ENCODE measurements at places on chromosomes 12 and 14.

GRCh38 chr12:92185052-92185451, 39.4 kb upstream of the BTG1 start:
- DNase-seq: no peak

DNA sequence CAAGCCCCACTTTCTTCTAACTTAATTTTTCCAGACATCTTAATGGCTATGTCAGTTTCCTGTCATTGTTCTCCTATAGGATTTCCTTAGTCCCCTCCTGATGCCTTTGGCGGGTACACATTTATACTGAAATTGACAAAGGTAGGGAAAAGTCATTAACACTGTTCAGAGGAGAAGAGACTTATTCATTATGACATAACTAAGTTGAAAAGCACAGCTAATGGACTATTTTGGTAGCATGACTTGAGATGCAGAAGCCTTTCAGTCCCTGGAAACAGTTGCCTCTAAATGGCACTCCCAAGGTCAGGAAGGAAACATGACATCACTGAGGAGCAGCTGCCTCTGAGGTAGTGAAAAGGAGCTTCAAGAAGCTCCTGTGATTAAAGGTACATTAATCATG, 317.5 kb upstream of the KITLG start:
- DNase-seq: peak; percentile 89

GRCh38 chr14:27305441-27305945, 707.7 kb upstream of the NOVA1 start:
- DNase-seq: no peak

GRCh38 chr12:86226481-86226880, 29.7 kb downstream of the MGAT4C start:
- no peak for DNase-seq

GRCh38 chr14:82009076-82009475, 475.4 kb upstream of the SEL1L start:
- no peak for DNase-seq

DNA sequence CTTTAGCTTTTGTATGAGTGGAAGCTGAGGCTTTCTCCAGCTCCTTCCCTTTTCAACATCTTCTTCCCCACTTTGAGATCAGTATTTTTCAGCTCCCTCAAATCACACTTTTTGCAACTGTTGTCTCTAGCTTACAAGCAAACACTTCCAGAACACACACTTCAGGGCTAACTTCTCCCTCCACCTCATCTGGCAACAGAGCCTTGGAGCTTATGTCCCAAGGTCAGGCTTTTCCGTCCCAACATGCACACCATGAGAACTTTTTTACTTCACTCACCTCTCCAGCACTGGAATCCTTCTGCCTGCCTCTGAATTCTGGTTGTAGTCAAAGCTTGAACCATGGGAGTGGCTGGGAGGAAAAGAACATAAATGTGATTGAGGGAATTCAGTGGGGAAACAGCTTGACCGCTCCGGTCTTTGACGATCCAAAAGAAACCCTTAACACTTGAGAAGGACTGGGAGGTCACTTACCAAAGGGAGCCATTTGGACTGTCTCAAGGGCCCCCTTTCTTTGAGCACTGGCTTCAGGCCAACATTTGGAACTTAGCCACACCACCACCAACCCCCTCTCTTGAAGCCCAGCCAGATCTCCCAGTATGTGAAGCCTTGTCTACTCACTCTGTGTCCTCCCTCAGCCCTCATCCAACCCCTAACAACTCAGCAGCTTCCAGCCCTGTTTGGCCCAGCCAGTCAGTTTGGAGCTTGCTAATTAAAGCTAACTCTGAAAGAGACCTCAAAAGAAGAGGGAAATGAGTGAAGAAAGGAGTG, 3.9 kb upstream of the BLOC1S1 start:
- no peak for DNase-seq

DNA sequence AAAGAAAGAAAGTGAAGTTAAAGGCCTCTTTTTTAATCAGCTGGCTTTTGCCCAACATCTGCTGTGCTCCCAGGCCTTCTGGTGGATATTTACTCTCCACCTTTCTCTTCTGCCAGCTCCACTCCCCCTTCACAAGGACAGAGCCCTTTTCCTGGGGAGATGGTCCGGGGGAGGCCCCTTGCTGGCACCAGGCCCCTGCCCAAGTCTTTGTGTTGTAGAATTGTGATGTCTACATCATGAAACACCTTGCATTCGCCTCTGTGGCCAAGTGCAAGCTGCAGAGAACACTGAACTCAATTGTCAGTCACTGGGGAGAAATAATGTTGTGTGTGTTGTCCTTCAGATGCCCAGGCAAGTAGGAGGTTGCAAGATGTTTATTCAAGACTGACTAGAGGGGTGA, 150.3 kb downstream of the DPF3 start:
- DNase-seq: no peak

- DNase-seq: no peak
Measured at GRCh38 chr12:11556682-11557081, 92.8 kb upstream of the ETV6 start.

DNA sequence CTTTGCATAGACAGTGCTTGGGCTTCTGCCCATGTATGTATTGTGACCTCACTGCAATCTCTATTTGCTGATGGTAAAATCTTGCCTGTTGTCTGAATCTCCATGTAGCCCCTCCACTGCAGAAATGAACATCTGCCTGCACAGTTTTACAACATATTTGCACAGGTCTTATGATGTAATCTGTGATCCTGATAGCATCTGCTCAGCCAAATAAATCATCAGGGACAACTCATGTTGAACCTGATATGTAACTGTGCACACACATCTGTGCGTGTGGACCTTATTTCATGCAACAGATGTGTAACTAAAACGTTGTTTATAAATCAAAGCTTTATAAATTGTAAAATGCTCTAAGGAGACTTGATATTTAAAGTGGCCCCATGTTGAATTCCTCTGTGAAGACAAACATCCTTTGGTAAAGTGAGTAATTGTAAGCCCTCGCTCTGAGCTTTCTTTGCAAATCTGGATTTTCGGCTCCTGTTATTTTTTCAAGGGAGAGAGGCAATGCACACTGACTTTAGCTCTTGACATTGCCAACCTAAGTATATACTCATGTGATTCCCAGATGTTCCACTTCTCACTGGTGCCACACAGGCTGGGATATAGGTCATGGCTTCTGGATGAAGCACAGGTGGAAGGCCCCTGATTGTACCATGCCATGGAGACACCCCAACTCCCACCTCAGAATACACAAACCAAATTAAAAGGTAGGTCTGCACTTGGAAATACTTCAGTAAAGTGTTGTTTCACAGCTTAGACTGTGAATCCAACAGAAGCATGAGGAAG, 371.3 kb downstream of the GRIN2B start:
- DNase-seq: no peak

- DNase-seq: no peak
Measured at GRCh38 chr12:10551375-10551774, 45.7 kb downstream of the EIF2S3B start.

GRCh38 chr12:100591979-100592378, 18.5 kb downstream of the GAS2L3 start:
- DNase-seq: no peak

- no peak for DNase-seq
Measured at GRCh38 chr12:115384391-115384790, 700.4 kb upstream of the TBX3 start.

DNA sequence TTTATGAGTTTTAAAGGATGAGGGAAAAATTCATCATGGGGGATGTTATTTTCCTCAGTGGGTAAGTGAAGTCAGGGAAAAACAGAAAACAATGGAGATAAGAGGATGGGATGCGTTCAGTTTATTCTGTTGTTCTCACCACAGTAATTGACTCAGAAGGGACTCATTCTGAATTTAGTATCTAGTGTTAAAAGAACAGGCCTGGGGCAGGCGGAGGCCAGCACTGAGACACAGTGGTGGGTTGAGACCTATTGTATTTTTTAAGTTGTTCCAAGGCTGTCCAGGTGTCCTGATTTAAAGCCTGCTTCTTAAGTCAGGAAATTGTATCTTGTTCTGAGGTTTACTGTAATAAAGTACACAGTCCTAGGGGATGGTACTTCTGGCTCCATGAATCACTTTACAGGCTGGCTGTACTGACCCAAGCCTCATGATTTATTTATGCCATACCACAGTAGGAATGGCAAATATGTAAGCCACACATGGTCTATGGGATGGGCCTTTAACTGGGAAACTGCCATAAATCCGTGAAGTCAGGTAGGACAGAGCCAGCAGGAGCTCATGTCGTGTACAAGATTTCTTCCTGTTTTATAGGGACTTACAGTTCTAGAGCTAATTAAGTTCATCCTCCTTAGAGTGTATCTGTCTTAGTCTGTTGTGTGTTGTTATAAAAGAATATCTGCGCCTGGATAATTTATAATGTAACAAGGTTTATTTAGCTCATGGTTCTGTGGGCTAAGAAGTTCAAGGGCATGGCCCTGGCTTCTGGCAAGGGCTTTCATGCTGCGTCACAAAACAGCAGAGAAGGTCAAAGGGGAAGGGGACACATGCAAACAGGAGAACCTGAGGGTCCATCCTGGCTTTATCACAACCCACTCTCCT, 244.1 kb downstream of the FBXL14 start:
- DNase-seq: no peak

DNA sequence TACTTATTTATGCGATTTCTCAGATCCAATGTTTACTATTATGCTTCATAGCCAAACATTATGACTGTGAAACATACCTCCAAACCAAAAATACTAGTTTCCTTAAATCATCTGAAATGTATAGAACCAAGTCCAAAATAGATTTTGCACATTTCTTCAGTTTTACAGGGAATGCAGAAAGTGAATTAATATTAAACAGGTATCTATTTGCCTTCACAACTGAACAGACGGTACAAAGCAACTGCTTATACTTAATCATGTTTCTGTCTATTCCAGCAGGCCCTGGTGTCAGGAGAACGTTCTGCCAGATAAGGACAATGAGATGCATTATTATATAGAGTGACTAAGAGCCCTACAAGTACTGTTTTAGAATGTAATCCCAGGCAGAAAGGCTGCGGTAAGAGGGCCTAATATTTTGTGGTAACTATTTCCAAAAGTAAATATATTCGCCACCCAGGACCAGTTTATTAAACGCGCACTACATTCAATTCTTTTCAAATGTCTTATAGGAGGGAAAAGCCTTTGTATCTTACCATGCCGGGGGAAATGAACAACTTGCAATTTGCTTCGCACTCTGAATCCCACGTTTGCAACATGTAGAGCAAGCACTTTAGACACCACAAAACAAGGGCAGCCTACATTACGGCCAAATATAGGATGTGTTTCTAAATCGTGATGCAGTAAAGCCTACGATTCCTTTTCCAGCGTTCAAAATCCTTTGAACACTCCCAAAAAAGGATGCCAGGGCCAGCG, 1.5 kb downstream of the CORO1C start:
- DNase-seq: no peak

DNA sequence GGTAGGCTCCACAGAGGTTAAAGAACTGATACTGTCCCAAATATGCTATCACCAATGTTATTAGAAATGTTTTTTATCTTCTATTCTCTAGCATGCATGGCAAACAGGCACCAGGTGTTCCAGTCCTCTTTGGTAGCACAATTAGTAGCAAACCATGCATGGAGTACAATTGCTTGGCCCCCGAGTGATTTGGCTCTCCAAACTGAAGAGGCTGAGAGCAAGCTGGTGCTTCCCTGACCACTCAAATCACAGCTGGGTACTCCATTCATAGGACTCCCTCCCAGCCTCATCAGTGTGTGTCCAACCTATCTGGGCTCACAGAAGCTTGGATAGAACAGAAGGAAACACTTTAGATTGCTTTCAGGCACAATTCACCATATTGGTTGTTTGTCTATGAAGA, 93.4 kb downstream of the DIO2 start:
- no peak for DNase-seq

GRCh38 chr14:71539650-71540285, 392.5 kb upstream of the RGS6 start:
- no peak for DNase-seq

DNA sequence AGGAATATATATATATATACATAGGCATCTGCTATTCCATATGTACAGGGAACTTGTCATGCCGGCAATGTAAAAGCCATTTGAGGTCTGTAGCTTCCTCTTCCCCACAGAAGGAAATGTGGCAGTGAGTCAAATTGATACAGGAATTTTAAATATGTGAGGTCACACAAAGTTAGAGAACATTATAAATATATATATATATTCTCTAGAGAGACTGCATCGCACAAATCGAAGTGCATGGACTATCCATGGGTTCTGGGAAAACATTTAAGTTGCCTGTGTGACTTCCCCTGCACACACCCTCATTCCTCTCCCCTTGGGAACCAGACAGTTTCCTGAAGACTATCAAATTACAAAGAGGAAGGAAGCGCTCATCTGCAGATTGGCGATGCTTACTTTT, 100.9 kb upstream of the CCDC91 start:
- no peak for DNase-seq

- no peak for DNase-seq
Measured at GRCh38 chr12:115355301-115355700, 671.3 kb upstream of the TBX3 start.

- no peak for DNase-seq
Measured at GRCh38 chr12:69342421-69342820, 5.8 kb upstream of the LYZ start.

DNA sequence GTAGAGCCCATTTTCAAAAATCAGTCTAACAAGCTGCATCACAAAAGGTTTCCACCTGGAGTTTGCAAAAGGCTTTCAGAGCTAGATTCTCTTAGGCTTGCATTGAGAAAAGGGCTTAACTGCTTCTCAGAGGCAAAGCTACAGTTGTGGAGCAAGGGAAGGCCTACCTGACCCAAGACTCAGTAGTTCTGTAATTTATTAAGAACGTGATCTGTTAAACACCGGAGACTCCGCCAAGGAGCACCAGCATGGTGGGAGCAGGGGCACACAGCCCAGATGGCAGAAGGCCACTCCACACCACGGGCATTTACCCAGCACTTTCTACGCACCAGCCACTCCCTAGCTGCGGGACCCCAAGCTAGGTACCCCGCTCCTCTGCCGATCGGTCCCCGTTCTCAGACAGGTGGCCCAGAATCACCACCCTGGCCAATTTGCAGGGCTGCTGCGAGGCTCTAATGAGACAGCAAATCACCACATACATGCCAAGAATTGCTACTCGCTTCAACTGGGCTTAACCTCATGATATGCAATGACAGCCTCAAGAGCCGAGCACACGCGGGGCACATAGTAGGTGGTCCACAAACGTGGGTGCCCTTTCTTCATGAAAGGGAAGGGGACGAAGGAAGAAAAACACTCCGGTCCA, 1.5 kb downstream of the ITPK1 start:
- no peak for DNase-seq

DNA sequence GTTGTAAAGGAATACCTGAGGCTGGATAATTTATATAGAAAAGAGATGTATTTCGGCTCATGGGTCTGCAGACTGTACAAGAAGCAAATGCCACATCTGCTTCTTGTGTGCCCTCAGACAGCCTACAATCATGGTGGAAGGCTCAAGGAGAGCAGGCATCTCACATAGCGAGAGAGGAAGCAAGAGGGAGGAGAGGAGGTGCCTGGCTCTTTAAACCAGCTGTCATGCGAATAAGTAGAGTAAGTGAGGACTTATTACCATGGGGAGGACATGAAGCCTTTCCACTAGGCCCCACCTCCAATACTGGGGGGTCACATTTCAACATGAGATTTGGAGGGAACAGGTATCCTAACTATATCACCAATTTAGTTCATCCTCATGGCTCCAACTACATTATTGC, 118.7 kb downstream of the ACSS3 start:
- DNase-seq: no peak

Measured in pulmonary artery endothelial cell (primary cell).